Sigmoid colon (tissue), 7 donors: ENCODE measurements at places on chromosomes 12 and 14. TPM values are rescaled to one million over a fixed set of nuclear protein-coding genes. Genes with fewer than 3 reads are reported as not detected.

DNA sequence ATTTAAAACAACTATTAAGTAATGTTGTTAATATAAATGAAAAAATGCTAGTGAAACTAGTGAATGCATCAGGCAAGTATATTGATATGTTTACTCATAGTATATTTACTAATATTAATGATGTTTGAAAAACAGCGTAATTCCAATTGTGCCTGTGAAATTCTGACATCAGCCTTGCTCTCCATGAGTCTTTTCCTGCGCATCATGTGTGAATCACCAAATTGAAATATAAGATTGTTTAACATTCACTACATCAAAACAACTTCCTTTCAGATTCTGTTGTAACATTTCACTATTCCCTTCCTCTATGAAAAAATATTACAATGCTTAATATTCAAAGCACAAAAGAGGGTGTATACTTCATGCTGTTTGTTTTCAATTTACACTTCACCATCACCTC, 1995.9 kb upstream of the SEL1L start:
- DNase-seq: no peak

DNA sequence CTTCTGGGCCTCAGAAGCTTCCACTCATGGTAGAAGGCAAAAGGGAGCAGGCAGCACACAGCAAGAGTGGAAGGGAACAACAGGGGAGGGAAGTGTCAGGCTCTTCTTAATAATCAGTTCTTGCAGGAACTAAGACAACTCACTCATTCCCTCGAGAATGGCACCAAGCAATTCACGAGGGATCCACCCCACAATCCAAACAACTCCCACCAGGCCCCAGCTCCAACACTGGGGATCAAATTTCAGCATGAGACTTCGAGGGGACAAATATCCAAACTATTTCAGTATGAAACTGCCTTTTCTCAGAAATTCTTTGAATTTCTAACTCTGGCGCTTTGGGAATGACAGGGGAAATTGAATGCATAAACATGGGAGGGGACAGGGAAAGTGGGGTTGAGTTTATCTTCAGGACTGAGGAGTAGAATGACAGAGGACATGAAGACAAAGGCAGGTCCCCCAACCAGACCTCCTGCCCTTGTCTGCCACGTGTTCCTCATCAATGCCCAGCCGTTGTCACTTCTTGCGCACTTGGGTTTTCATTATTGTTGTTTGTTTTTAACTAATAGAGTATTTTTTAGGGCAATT, 24.6 kb upstream of the APOF start:
- no peak for DNase-seq

DNA sequence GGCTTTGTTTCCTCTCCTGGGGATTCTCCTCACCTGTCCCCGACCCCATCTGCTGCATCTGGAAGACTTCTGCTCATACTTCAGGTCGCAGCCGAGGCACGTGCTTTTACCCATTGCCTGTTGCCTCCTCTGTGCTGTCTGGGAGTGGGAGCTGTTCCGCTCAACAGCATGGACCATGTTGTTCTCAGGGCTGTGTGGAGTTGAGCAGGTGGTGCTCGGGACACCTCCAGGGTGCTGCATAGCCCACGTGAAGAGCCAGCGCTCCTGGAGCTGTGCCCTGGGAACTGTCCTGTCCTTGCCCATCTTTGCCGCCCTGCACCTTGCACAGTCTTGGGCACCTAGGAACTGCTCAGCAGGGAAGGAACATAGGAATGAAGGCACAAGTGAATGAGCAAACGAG, 62.4 kb downstream of the IQSEC3 start:
- no peak for DNase-seq

ARHGAP9 gene
- 54.7 TPM for polyA plus RNA-seq

TAS2R20 gene
- 0.50 TPM for polyA plus RNA-seq

TBX3 gene
- polyA plus RNA-seq: 2.3 TPM

ANO2 gene
- polyA plus RNA-seq: 0.46 TPM
